GM13976 (cell line): ENCODE measurements at places on chromosomes 2 and 18.
A peak's percentile ranks its signal among the peaks of the same experiment; 100 is the strongest.

DNA sequence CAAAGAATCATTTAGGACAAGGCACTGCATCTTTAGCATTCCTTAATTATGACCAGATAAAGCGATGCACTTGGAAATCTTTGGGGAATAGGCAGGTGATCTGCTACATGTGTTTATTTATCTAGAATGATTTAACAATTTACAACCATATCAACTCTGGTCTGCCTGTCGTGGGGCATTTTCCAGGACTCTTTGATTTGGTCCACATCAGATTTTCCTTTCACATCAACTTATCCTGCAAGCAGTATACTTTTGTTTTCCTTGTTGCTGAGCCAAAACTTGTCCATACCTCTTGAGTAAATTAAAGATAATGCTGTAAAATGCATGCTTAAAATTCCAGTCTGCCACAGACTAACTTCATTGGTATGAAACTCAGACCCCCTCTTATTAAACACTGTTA, 312.4 kb upstream of the TCF4 start:
- DNase-seq: no peak

- no peak for DNase-seq
These were observed 187.1 kb downstream of the TCF4 start for GRCh38 chr18:55400590-55401541.

GRCh38 chr2:5562865-5563264, 129.3 kb upstream of the SOX11 start:
- DNase-seq: no peak

GRCh38 chr18:37582261-37582660, 16.7 kb upstream of the CELF4 start:
- no peak for DNase-seq

- DNase-seq: no peak
These were observed 27.2 kb upstream of the EML4 start for GRCh38 chr2:42141687-42142546.

- DNase-seq: no peak
These were observed 8.8 kb downstream of the SIX2 start for GRCh38 chr2:45000341-45000901.

GRCh38 chr2:229519655-229520430, 194.5 kb downstream of the DNER start:
- DNase-seq: no peak

DNA sequence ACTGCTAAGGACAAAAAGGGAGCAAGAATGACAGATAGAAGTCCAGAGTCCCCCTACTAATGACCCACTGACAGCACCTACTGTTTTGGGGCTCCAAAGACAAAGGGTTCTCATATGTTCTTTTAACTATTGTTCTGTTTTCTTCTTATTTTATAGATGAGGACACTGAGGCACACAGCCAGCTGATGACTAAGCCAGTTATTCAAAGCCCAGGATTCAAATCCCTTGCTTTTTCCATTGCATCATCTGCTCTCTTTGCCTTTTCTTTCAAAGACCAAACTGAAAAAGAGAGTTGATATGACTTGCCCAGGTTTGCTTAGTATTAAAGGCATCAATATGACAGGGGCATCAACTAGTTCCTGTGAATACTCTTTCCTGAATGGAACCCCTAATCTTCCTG, 299.8 kb downstream of the LRATD1 start:
- DNase-seq: no peak

GRCh38 chr18:10659594-10659993, 133.8 kb downstream of the NAPG start:
- no peak for DNase-seq

DNA sequence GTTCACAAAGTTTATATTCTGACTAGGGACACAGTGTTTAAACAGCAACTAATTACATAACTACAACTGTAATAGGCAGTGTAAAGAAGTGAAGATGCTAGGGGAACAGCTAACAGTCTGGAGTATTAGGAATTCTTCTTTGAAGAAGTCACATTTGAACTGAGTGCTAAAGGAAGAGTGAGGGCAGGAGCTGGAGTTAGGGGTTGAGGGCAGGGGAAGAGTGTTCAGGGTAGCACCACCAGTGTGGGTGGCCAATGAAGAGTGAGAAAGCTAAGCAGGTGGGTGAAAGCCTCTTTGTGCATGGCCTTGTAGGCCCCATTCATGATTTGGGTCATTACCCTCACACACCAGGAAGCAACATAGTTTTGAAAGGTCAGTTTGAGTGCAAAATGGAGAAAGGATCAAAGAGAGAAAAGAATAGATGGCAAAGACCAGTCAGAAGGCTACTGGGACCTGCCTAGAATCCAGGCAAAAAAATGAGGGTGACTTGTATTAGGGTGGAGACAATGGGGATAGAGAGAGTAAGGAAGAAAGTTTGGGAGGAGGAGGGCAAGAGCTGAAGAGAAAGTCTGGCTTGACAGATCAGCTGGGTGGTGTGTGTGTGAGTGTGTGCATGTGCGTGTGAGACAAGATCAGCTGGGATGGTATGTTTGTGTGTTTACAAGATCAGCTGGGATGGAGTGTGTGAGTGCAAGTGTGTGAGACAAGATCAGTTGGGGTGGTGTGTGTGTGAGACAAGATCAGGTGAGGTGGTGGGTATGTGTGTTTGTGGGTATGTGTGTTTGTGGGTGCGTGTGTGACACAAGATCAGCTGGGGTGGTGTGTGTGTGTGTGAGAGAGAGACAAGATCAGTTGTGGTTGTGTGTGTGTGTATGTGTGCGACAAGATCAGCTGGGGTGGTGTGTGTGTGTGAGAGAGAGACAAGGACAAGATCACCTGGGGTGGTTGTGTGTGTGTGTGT, 43.6 kb upstream of the AGPS start:
- peak; percentile 16 for DNase-seq

GRCh38 chr2:165294912-165295311, 55.7 kb downstream of the SCN2A start:
- DNase-seq: no peak

DNA sequence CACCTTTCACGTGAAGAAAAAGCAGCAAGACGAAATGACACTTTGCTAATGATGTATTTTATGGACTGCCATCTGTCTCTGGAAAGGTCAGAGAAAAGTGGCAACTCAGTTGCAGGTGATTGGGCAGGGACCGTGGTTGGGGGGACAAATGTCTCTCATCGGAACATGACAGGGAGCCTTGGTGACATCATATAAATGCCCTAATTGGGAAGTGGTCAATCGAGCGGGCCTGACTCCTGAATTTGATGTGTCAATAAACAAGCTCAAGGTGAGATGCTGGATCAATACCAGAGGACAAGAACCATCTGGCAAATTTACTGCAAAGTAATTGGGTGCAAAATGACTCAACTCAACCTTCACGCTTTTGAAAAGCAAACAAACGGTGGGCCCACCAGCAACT, 151.9 kb upstream of the SKOR2 start:
- DNase-seq: no peak

DNA sequence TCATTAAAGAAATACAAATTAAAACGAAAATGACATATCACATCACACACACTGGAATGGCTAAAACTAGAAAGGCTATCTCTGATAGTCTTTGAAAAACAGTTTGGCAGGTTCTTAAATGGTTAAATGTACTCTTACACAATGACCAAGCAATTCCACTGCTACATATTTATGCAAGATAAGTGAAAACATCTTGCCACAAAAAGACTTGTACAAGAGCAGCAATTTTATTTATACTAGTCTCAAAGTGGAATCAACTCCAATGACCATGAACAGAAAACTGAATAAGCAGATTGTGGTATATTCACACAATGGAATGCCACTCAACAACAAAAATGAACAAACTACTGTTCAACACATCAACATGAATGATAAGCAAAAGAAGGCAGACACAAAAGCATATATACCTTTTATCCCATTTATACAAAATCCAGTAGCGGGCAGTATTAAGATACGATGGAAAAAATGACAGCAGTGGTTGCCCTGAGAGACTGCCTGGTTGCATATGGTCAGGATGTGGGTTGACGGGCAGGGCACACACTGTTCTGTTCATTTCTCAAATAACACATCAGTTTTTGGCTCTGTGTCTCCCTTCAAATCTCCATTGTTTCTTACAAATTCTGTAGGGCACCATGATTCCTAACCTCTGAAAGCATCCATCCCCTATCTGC, 25.4 kb downstream of the SP100 start:
- DNase-seq: no peak

DNA sequence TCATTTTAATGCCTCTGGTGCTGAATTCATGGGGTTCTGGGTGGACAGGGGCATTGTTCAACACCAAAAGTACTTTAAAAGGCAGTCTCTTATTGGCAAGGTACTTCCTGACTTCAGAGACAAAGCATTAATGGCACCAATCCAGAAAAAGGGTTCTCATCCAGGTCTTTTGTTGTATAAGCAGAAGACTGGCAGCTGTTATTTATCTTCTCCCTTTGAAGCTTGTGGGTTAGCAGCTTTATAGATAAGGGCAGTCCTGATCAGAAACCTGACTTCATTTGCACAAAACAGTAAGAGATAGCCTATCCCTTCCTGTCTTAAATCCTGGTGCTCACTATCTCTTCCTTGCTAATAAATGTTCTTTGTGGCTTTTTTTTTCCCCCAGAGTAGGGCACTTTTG, 68.8 kb downstream of the VPS54 start:
- DNase-seq: no peak

GRCh38 chr18:54089749-54090459, 134.6 kb downstream of the MBD2 start:
- no peak for DNase-seq

GRCh38 chr2:62303788-62304187, 107.9 kb downstream of the B3GNT2 start:
- DNase-seq: no peak

DNA sequence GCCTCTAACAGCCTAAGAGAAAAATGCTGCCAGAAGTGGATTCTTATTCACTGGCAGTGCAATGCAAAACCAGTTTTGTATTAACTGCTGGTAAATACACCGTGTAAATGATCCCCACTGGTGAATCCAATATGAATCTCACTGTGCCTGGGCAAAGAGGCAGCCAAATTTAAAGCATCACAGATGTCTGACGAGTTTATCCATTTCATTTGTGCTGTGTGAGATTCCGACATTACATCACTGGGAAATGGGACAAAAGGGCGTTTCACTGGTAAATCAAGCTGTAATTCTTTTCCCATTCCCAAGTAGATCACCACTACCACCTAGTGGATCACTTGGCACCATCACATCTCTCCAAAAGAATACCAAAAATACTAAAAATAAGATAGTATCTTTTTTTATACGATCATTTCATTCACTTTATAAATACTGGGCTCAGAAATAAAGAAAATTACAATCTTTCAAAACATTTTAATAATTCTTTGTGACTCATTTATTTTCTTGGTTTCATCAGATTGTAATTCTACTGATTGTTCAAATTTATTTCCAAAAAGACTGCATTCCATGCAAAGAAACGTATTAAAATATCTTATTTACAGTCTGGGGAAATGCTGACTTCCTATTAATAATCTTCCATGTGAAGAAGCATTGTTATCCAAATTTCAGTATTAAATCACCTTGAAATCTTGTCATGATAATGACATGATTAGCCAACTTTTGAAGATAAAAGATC, 125.6 kb downstream of the GRB14 start:
- no peak for DNase-seq

- DNase-seq: no peak
These were observed 270.6 kb upstream of the RGPD4 start for GRCh38 chr2:107556038-107556627.

- DNase-seq: no peak
These were observed 51.4 kb upstream of the MRPL33 start for GRCh38 chr2:27720004-27720551.

DNA sequence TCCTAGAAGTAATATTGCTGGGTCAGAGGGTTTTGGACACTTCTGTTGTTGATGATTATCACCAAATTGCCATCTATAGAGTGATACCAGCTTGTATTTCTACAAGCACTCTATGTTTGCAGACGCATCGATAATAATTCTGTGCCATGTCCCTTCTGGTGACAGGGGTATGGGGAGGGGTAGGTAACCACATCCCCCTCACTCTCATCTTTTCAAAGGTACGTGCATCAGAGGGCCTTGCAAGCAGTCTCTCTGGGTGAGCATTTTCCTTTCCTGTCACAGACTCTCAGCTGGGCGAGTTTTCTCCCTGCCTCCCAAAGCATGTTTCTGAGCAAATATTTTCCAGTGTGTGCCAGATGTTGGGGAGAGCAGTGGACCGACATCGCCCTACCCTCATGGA, 98.0 kb downstream of the SMAD7 start:
- no peak for DNase-seq

- DNase-seq: no peak
These were observed 181.3 kb downstream of the ALPK2 start for GRCh38 chr18:58447402-58448095.

GRCh38 chr2:63003351-63003750, 47.3 kb upstream of the OTX1 start:
- no peak for DNase-seq

DNA sequence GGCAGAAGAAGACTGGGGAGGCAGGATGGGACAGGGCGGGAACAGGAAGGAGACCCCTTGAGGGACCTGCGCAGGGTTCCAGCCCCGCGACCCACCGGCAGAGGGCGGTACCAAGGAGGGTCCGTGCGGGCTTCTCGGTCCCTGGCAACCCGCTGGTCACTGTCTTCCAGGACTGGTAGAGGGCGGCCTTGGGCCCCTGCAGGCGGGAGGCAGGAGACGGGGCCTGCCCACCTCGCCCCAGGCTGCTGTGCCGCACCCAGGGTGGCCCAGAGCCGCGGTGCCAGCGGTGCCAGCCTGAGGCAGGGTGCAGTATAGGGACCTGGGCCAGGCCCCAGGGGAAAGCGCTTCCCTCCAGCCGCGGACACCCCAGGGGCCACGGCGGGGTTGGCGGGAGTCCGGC, 34.5 kb downstream of the NEURL3 start:
- DNase-seq: peak; percentile 82

DNA sequence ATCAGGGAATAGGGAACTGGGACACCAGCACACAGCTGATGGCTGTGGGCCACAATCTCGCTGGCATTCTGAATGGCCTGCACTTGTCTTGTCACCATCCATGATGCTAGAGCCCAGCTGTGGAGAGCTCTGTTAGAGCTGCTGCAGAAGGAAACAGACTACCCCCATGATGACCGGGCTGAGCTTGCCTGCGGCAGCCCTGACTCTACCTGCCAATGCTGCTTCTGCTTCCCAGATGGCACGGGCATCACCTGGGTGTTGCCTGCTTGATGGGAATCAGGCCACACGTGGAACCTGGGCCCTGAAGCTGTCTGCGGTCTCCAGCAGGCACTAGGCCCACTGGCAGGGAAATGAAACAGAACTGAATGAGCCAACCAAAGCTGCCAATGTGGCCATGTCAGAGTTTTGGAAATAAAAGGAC, 11.2 kb upstream of the DAW1 start:
- DNase-seq: no peak

DNA sequence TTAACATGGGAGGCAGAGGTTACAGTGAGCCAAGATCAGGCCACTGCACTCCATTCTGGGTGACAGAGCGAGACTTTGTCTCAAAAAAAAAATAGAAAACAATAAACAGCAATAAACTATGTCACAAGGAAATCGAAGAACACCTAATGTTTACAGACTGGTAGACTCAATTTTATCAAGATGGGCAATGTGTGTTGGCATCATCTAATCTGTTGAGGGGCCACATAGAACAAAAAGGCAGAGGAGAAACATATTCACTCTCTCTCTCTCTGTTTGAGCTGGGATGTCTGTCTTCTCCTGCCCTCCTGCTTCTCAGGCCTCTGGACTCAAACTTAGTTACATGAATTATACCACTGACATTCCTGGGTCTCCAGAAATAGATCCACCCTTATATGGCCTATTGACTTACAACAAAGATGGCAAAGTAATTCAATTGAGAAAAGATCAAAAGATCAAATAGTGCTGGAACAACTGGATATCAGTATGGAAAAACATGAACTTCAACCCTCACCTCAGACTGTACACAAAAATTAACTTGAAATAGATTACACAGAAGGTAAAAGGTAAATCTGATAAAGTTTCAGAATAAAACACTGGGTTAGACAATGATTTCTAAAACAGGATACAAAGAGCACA, 703.8 kb upstream of the CRIM1 start:
- no peak for DNase-seq

GRCh38 chr2:101508636-101509035, 33.7 kb upstream of the RFX8 start:
- DNase-seq: no peak
